NCI-H82 (cell line): ENCODE measurements at places on chromosomes 7 and 10.

GRCh38 chr10:126972635-126973414, 67.6 kb downstream of the DOCK1 start:
- DNase-seq: no peak

DNA sequence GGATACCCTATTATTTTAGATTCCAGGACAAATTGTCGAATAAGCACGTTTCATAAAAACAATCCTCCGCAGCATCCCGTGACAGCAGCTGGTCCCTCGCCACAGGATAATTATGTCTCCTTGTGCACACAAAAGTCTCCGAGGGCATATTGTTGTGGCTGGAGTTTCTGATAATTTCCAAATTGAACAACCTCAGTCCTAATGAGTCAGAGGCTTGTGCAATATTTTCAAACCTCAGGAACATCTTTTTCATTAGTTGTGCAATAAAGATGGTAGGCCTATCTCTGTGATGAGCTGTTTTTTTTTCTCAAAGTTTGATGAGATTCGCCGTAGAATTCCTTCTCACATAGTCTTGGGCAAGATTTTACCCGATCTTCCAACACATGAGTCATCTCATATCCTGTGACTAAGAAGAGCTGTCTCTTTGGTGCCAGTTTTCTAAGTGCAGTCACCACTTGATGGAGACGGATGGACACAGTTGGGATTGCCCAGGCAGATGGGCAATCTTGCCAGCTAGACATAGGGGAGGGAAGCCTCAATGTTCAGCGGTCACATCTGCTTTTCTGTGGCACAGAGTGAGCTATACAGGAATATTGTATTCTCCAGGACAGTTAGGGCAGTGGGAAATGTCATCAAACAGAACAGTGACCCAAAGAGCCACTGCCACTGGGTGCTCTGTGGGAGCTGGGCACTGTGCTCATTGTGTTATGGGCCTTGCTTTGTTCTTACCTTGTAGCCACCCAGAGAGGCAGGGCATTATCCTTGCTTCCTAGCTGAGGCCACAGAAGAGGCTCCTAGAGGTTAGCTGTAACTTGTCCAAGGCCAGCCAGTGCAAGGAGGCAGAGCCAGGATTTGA, 7.8 kb downstream of the HTRA1 start:
- DNase-seq: no peak

- DNase-seq: no peak
Measured at GRCh38 chr7:112071856-112072255, 134.3 kb downstream of the DOCK4 start.

DNA sequence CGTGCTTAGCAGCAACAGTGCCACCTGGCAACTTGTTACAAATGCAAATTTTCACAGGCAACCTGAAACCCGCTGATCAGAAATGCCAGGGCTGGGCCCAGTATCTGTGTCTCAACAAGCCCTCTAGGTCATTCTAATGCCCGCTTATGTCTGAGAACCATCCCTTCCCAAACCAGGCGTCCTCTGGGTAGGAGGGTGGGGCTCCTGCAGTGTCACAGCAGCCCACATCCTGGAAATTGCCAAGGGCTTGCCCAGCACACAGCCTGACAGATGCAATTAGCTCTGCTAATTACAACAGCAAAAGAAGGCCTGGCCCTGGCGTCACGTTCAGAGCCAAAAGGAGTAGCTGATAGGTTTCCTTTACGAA, 15.9 kb downstream of the ITPRIP start:
- no peak for DNase-seq

- DNase-seq: no peak
Measured at GRCh38 chr10:59995862-59996261, 89.5 kb upstream of the CCDC6 start.

- DNase-seq: peak; percentile 48
Measured at GRCh38 chr7:144048648-144049047, at the start of gene OR2A5. TSS of gene OR2A5 (plus strand) at chr7:144048948. CDS start at chr7:144050402, 1,454 bp downstream.

GRCh38 chr7:151175793-151176311, 8.4 kb upstream of the GBX1 start:
- DNase-seq: no peak

GRCh38 chr7:158245724-158246041, 341.9 kb downstream of the PTPRN2 start:
- DNase-seq: no peak

DNA sequence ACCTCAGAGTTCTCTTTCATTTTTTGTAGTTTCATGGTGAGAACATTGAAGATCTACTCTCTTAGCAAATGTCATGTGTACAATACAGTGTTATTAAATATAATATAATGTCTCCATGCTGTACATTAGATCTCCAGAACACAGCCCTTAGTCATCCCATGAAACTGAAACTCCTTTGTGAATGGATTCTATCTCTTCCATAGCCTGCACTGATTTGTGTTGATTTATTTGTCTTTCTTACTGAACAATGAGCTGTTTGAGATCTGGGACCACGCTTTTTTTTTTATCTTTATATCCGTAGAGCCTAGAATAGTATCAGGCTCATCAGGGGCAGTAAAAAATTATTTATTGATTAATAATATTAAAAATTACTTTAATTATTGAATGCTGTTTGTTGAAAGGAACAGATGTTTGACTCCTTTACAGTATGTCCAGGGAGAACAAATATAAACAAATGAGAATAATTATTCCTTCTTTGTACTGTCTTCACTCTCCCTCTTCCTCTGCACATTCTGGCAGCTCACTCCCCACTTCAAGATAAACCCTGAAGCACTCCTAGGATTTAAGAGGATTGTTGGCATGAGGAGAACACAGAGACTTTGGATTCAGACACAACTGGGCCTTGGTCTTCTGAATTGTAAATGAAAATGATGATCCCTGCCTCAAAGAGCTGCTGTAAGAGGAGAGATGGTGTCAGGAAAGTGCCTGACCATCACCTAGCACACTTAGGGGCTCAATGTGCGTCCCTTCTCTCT, 81.6 kb upstream of the MSRB2 start:
- no peak for DNase-seq

- no peak for DNase-seq
Measured at GRCh38 chr10:79482741-79483140, 29.6 kb upstream of the EIF5AL1 start.

GRCh38 chr10:110783509-110784107, 88.1 kb upstream of the PDCD4 start:
- no peak for DNase-seq

- DNase-seq: no peak
Measured at GRCh38 chr7:36923185-36923584, 198.9 kb upstream of the AOAH start.

DNA sequence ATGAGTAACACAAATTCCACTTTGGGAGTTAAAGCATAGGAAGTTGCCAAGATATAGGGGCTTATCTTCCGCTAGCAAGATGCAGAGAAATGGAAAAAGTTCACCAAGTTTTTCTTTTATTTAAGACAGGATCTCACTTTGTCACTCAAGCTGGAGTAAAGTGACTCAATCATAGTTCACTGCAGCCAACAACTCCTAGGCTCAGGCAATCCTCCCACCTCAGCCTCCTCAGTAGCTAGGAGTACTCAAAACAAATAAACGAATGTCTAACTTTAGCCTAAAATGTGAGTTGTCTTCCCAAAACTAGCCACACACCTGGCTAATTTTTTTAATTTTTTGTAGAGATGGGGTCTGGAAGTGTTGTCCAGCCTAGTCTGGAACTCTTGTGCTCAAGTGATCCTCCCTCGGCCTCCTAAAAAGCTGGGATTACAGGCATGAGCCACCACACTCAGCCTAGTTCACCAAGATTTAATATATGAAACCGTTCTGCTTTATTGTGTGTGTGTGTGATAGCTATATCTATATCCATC, 9.9 kb downstream of the VIM start:
- no peak for DNase-seq

- peak; percentile 14 for DNase-seq
Measured at GRCh38 chr10:103153302-103154197, 39.5 kb downstream of the NT5C2 start.

- no peak for DNase-seq
Measured at GRCh38 chr7:68399991-68400590, 1198.2 kb upstream of the AUTS2 start.

DNA sequence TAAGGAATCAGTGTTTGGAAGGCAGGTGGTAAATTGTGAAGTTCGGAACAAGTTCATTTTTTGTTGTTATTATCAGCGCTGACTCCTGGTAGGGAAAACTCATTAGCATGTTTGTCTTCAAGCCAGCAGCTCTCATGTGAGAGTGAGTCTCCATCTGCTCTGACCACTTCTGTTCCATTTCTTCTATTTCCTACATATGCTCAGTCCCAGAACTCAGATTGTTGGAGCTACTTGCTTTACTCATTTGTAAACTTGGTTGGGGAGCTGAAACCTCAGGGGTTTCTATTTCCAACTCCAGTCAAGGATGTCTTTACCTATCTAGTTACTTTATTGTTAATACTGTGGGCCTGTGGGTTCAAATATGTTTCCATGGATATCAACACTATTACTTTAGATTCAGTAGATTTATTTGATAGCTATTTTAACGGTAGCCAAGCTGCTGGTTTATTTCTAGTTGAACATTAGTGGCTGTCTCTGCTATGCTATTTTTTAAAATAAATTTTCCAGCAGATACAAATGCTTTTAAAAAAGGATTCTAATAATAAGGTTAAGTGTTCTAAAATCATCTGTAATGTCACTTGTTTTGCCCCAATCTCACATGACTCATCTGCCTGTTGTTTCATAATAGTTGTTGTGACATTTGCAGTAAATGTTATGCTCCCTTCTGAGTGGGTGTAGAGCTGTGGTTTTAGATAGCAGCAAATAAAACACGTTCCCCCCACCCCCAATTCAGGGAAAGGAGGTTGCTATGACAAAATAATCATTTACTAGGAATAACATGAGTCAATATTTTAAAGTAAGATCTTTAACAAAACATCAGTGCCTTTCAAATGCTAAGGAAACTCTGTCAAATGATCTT, 143.3 kb downstream of the HDAC9 start:
- DNase-seq: no peak

GRCh38 chr10:124524991-124525653, 63.5 kb downstream of the LHPP start:
- DNase-seq: no peak

- DNase-seq: no peak
Measured at GRCh38 chr10:7986851-7987250, 67.6 kb upstream of the GATA3 start.

DNA sequence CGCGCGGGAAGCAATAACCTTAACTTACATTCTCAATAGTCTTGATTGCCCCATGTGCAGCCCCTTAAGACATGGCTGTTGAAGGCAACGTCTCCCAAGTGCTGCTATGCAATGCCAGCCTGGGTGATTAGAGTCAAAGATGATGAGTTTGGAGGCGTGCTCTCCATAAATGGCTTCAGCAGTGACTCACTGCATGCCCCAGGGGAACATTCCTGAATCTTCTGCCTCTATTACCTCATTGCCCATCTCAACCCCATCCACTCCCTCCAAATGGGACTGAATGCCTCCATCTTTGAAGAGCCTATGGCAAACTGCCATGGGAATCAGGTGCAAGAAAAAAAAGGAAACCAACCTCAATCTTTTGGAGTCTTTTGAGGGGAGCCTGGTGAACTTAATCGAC, 282.8 kb downstream of the SNX10 start:
- no peak for DNase-seq

- DNase-seq: no peak
Measured at GRCh38 chr7:139994356-139994755, 68.4 kb downstream of the PARP12 start.

GRCh38 chr7:144085978-144086377, at the start of gene OR2A12:
TSS of gene OR2A12 (plus strand) at chr7:144086278. CDS start at chr7:144095108, 8,830 bp downstream.
- no peak for DNase-seq

- no peak for DNase-seq
Measured at GRCh38 chr10:4390219-4390618, 435.8 kb upstream of the AKR1E2 start.

DNA sequence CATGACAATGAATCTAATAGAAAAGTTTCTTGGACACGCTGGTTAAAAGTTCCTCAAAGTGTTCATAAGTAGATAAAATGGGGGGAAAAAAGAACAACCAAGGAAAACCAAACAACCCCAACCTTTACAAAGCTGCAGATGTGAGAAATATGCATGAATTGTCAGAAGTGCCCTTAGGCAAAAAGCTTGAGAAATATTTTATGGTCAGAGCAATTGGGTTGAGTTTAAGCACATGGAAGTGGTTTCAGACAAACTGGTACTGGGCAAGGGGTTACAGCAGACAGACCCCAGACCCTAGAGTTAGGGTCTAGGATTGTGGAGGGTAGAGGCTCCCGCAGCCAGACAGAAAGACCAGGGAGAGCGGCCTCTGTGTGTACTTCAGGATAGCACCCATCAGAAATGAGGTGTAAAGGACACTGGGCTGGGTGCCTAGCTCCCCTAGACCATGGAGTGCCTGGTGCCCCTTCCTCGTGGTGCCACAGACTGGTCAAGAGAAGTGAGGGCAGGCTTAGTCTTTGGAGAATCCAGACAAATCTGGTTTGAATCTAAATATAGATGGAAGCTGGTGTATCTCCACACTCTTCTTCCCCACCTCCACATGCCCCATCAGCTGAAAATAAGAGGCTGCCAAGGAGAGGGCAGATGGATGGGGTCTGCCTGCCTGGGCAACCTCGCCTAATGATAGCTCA, 37.3 kb downstream of the PNLIPRP2 start:
- no peak for DNase-seq

DNA sequence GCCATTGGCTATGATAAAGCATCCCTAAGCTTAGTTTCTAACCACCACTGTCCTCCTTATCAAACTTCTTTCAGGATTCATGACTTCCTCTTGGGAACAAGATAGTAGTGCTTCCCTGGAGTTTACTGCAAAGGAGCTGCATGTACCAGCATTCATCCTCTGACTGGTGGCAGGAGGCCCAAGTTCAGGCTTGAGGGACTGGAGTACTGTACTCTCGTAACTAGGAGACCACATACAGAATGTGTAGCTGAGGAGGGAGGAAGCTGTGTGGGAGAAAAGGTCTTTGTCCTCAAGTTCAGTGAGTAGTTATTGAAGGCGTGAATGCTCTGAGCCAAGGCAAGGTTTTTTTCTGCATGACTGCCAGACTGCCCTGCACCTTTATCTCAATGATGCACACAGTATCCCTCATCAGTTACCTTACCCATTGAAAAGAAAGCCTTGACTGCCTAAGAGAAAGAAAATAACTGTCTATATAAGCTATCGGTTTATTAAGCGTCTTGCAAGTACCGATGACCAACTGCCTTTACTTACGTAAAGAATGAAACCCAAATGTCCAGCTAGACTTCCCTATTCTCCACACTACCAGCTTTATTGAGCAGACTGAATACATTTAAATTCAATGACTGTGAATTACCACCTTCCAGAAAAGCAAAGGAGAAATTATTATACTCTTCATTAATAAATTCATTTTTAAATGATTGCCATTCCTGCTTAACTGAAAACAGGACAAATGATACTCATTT, 12.8 kb downstream of the SCRN1 start:
- DNase-seq: no peak

- peak; percentile 91 for DNase-seq
Measured at GRCh38 chr10:101018600-101019439, 12.1 kb downstream of the PDZD7 start.

- DNase-seq: no peak
Measured at GRCh38 chr10:23337616-23338015, 7.0 kb downstream of the C10orf67 start.

DNA sequence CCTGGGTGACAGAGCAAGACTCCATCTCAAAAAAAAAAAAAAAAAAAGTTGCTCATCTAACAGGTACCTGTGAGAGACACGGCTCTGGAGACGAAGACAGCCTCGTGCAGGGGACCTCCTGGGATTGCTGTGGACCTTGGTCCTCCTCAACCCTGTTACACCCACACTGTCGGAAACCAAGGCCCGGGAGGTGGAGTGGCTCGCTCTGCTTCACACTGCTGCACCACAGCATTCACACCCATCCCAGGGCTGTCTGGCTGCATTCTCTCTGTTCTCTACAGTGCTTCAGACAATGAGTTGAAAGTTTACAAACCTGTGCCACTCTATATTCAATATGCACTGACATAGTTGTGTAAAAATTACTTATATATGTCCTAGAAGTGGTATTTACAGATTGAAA, 101.0 kb upstream of the TNS3 start:
- no peak for DNase-seq

- DNase-seq: no peak
Measured at GRCh38 chr10:6751363-6751762, 171.3 kb upstream of the PRKCQ start.
